Activated CD4-positive, alpha-beta T cell treated with anti-CD3 and anti-CD28 coated beads for 24 hours (primary cell): ENCODE measurements at places on chromosomes 11 and 22.

DNA sequence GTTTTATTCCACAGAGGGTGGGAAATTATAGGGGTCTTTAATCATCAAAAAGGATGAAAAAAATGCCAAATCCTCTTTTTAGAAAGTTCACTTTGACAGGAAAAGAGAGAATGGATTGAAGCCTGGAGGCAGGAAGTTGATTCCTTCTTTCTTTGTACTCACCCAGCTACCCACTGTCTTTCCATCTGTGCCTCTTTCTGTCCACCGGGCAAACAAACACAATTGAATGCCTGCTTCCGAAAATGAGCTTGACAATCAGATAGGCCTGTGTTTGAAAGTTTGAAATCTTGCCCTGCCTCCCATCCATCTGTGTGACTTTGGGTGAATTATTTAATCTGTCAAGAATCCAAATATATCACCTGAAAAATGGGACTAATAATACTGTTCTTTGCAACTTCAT, 81.1 kb downstream of the SCN3B start:
- no peak for DNase-seq

GRCh38 chr11:96393753-96394348, 4.0 kb downstream of the JRKL start:
- no peak for DNase-seq

DNA sequence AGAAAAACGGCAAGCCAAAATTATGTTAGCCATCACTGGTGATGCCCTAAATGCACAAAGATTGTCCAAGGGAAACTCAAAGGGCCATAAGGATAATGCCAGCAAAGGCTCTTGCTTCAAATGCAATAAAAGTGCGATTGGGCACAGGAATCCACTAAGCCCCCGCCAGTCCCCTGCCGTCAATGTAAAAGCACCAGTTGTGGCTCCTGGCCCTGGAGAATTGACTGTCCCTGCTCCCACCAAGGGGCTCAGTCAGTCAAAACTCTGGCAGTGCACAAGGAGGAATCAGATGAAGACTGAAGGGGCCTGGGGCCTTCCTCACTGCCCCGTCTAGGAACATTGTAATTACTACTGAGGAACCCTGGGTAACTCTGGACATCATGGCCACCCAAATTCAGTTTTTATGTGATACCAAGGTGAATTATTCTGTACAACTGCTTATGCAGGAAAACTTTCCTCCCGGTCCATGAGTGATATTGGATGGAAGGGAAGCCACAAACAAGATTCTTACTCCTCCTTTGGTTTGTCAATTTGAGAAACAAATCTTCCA, 85.6 kb downstream of the PIWIL4 start:
- no peak for DNase-seq

DNA sequence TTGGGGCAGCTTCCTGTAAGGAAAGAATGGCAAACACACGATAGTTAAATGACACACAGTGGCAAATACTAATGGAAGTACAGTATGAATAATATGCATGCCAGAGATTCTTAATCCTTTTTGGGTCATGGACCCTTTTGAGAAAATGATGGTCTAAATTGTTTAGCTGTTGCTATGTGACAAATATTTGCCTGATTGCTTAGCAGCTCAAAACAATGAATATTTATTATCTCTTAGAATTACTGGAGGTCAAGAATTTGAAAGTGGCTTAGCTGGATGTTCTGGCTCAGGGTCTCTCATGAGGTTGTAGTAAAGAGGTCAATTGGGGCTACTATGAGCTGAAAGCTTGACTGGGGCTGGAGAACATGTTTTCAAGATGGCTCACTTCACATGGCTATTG, 69.7 kb downstream of the FANCF start:
- no peak for DNase-seq

GRCh38 chr11:126951465-126951864, 49.1 kb downstream of the KIRREL3 start:
- DNase-seq: no peak

DNA sequence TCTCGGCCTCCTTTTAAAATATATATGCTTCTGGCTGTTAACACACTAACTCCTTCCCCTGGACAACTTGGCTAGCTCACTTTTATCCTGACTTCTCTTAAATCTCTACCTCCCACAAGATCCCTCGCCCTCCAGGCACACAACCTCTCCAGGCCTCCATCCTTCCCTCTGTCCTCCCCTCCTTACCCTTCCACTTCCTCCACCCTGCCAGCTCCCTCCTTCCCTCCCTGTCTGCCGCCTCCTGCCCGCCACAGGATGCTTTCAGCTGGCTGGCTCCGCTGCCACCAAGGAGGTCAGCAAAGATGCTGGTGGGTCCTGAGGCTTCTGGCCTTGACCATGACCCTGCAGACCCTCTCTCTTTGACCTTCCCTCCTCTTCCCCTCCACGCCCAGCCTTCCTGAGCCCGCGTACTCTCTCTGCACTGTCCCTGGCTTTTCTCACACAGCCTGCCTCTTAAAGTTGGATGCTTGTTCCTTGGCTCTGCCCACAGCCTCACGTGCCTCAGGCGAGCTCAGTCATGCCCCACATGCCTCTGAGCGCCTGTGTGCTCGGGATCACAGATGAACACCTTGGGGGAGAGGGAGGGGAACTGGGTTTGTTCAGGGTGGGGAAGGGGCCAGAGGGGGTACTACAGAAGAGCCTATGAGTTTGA, 6.7 kb downstream of the NFAM1 start:
- DNase-seq: no peak

DNA sequence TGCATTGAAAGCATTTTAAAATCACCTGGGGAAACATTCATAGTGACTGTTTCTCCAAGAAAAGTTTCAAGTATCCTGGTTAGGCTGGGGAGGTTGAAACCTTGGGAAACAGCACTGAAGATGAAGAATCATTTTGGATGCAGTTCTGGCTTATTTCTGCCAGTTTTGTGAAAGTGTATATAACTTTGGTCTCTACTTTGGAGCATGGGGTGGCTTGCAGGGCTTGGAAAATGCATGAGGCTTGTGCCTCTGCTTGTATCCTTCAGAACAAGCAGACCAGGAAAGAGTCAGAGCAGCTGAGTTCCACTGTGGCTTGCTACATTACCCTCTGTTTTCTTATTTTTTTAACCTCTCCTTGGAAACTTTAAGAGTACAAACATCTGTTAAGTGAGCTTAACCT, 19.5 kb downstream of the SLC5A12 start:
- DNase-seq: no peak

- DNase-seq: no peak
These were observed 17.3 kb upstream of the LMO2 start for GRCh38 chr11:33909150-33909549.

DNA sequence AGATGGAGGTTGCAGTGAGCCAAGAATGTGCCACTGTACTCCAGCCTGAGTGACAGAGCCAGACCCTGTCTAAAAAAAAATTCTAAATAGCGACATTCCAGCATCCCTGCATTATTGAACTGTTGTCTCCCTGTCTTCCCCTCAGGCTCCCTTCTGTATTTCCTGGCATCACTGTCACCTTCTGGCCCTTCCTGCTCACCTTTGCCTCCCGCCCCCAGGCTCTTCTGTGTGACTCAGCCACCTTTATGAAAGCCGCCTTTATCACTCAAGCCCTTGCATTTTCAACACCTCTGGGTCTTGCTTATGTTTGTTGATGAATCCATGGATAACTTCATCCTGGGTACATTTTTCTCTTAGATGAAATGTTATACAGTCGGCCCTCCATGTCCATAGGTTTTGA, 21.1 kb downstream of the UBASH3B start:
- no peak for DNase-seq

DNA sequence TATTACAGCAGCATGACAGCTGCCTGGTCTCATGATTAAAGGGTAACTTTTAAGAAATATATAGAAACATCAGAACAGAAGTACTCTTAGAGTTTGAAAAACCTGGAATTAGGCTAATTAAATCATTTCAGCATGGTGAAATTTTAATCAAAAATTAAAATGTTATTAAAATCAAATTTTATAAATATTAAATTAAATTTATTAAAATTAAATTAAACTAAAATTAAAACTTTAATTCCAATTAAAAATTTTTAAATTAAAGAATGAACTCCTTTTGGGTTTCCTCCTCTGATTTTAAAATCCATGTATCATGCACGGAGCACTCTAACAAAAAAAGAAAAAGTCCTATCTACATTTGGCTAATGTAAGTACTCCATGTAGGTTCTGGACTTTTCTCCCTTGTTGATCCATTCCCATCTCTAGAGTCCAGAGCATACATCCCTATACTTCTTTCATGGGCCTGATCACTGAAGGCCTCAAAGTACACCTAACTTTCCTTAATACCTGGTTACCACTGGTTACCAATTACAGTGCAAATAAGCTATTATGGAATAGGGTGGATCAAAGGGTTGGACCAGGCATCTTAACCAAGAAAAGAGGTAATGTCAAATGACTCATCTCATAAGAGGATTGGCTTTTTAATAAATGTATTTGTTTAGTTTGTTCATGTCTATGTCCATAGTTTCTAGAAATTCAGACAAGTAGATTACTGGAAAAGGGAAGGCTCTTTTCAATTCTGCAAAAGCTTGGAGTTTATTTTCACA, 48.4 kb upstream of the MUC15 start:
- no peak for DNase-seq
